Activated T-cell treated with anti-CD3 and anti-CD28 coated beads, Interleukin-2, amount 50 U/mL, for 72 hours (primary cell): ENCODE measurements at places on chromosomes 1 and 21. TPM values are rescaled to one million over a fixed set of nuclear protein-coding genes. Genes with fewer than 3 reads are reported as not detected.
A peak's percentile ranks its signal among the peaks of the same experiment; 100 is the strongest.

DNA sequence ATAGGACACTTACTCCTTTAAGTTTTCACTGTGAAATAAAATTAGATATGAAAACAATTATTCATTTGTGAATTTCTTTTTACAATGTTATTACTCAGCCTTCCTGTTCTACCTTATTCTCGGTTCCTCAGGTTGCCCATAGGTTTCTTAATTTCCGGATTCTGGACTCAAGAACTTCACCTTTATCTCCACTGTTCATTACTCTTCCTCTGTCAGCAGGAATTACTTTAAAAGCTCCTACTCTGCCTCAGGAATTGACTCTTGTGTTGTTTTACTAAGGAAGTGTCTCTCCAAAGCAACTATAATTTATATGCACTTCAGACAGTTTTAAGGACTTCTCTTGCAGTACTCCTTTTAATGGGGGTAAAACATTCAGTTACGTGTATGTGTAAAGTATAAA lies 123.8 kb downstream of the OSBPL9 start:
- no peak overlapping the region for H3K4me3 ChIP-seq
- H3K36me3 ChIP-seq = peaks cover 3% of the 10 kb centered on the region
- no peak overlapping the region for H3K27ac ChIP-seq
- no peaks in the 10 kb centered on the region for H3K27me3 ChIP-seq

DNA sequence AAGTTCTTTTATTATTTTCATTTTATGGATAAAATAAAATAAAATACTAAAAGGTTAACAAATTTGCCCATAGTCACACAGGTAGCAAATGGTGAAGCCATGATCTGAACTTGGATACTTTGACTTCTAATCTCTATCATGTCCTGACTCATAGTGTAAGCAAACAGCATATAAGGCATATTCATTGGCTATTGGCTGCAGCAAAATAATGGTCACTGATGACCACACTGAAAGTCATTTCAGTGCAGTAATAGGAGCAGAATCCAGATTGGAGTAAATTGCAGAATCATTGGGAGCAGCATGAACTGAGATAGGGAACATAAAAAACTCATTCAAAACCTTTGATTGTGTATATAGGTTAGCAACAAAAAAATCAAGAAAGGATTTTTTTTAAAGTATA lies 262.9 kb downstream of the PLA2G4A start:
- no peaks in the 10 kb centered on the region for H3K36me3 ChIP-seq
- H3K27ac ChIP-seq = peak overlapping the region; percentile 4
- DNase-seq = no peak
- H3K4me1 ChIP-seq = peaks cover 19% of the 10 kb centered on the region

DNA sequence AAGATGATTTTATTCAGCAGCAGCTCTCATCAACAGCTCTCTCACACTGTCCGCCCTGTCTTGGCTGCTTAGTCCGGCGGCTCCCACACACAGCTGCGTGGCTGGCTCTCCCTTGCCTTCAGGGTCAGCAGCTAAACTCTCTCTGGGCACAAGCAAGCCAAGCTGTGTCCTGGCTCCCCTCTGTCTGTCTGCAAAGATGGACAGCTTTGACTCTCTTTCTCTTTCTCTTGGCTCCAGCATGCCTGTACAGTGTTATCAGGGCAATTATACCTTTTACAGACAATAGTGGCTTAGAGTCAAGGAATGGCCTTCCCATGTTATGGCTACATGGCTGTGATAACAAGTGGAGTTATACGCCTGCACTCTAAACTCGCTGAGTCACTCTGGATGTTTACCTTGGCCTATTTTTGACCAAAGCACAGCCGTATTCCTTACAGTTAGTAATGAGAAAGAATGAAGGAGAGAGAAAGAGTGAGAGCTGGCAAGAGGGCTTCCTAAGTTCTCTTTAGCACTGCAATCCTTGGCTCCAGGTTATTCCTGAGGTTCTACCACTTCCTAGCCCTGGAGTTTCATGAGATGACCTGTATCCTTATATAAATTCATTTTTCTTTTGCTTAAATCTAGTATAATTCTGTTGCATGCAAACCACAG lies 59.9 kb upstream of the ZSWIM5 start:
- no peaks in the 10 kb centered on the region for H3K36me3 ChIP-seq
- H3K4me3 ChIP-seq = no peak overlapping the region
- H3K27ac ChIP-seq = no peak overlapping the region
- DNase-seq = no peak
- no peaks in the 10 kb centered on the region for H3K4me1 ChIP-seq
- H3K27me3 ChIP-seq = no peaks in the 10 kb centered on the region

DNA sequence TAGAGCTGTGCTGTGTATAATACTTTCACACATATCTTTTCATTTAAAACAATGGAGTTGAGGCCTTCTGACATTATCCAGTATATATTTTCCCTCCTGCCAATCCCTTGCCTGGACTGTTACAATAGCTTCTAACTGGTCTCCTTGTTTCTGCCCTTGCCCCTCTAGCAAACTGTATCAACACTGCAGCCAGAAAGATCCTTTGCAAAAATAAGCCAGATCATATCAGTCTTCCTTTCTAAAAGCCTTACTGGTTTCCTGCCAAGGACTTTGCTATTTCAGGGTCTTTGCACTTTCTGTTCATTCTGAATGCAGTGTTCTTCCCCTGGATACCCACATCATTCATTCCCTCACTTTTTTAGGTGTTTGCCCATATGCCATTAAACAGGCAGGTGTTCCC lies 370.1 kb downstream of the PTBP2 start:
- H3K36me3 ChIP-seq = no peaks in the 10 kb centered on the region
- DNase-seq = no peak
- H3K4me1 ChIP-seq = no peaks in the 10 kb centered on the region
- no peak overlapping the region for H3K27ac ChIP-seq
- H3K4me3 ChIP-seq = no peak overlapping the region
- H3K27me3 ChIP-seq = no peaks in the 10 kb centered on the region

GRCh38 chr1:109237512-109237911 lies 11.8 kb upstream of the CELSR2 start:
- no peak overlapping the region for H3K27ac ChIP-seq
- peaks cover 10% of the 10 kb centered on the region for H3K27me3 ChIP-seq
- peaks cover 16% of the 10 kb centered on the region for H3K4me1 ChIP-seq
- H3K4me3 ChIP-seq = no peak overlapping the region
- H3K36me3 ChIP-seq = peaks cover 23% of the 10 kb centered on the region

DNA sequence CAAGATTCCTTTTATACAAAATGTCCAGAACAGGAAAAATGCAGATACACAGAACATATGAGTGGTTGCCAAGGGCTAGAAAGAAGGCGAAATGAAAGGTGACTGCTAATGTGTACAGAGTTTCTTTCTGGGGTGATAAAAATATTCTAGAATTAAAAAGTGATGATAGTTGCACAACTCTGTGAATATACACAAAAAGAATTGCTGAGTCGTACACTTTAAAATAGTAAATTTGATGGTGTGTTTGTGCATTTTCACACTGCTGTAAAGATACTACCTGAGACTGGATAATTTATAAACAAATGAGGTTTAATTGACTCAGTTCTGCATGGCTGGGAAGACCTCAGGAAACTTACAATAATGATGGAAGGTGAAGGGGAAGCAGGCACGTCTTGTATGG lies 23.9 kb downstream of the KLHDC7A start:
- no peak overlapping the region for H3K27ac ChIP-seq
- DNase-seq = no peak
- no peaks in the 10 kb centered on the region for H3K4me1 ChIP-seq
- H3K4me3 ChIP-seq = no peak overlapping the region
- peaks cover 28% of the 10 kb centered on the region for H3K27me3 ChIP-seq

DNA sequence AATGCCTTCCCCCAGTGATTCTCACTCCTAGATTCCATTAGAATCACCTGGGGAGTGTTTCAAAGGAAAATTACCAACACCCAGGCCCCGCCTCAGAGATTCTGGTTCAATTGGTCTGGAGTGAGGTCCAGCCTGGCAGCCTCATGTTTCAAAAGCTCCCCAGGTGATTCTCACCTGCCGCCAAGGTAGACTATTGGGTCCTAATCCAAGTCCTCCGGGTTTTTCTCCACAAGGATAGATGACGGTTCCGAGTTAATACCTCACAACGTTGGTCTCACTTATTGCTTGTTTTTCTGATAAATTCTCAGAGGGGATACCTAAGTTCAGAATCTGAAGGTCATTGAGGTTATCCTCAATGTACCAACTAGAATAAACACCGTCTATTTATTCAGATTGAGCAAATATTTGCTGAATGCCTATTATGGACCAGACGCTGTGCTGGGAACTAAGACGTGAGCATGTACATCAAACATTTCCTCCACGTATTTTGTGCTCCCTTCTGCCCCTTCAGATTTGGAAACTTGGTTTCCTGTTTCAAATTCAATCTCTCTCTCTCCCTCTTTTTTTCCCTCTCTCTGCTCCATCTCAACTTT lies 97.5 kb downstream of the SEC16B start:
- no peaks in the 10 kb centered on the region for H3K36me3 ChIP-seq
- no peak overlapping the region for H3K27ac ChIP-seq
- no peak for DNase-seq
- no peak overlapping the region for H3K4me3 ChIP-seq
- no peaks in the 10 kb centered on the region for H3K4me1 ChIP-seq

- peaks cover 5% of the 10 kb centered on the region for H3K27me3 ChIP-seq
- no peak overlapping the region for H3K4me3 ChIP-seq
- peaks cover 25% of the 10 kb centered on the region for H3K4me1 ChIP-seq
- DNase-seq = no peak
Measured at GRCh38 chr1:206081856-206082255, 28.9 kb downstream of the RHEX start.

GRCh38 chr21:34935452-34935851 lies 113.7 kb downstream of the RUNX1 start:
- peaks cover 93% of the 10 kb centered on the region for H3K4me1 ChIP-seq
- H3K36me3 ChIP-seq = no peaks in the 10 kb centered on the region
- no peaks in the 10 kb centered on the region for H3K27me3 ChIP-seq
- peak; percentile 34 for DNase-seq
- H3K4me3 ChIP-seq = peak overlapping the region; percentile 78

- no peaks in the 10 kb centered on the region for H3K27me3 ChIP-seq
- no peak overlapping the region for H3K27ac ChIP-seq
Measured at GRCh38 chr21:25870084-25870483, 135.3 kb downstream of the GABPA start.

DNA sequence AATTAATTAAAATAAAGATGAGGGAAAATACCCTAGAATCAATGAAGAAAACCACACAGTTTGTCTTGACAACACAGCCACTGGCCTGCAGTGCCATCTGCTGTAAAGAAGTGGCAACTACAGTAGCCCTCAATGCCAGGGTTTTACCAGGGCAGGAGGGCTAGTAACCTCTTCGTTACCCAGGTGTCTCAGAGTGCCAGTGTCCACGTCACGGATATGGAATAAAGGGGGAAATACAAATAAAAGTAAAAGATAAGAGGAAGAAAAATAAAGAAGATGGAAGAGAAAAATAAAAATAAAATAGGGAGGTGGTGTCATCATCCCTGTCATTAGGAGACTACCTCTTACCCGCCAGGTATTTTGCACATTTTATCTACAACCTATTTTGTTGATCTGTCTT lies 14.2 kb upstream of the SLC44A3 start:
- DNase-seq = peak; percentile 45
- H3K36me3 ChIP-seq = no peaks in the 10 kb centered on the region
- H3K27me3 ChIP-seq = peaks cover 7% of the 10 kb centered on the region

FAM177B gene
- total RNA-seq = not detected

GBP2 gene
- total RNA-seq = 309 TPM

C1orf87 gene
- total RNA-seq = not detected

ATP1A2 gene
- total RNA-seq = not detected

FAM72C gene
- 3.5 TPM for total RNA-seq

MX1 gene
- 154 TPM for total RNA-seq
